ENCODE measurements at places on chromosomes 3 and 15.

- no peak for DNase-seq
Measured at GRCh38 chr3:101230618-101231017, 89.8 kb downstream of the IMPG2 start.

GRCh38 chr15:74730619-74731316, 5.4 kb upstream of the CYP1A1 start:
- no peak for DNase-seq

DNA sequence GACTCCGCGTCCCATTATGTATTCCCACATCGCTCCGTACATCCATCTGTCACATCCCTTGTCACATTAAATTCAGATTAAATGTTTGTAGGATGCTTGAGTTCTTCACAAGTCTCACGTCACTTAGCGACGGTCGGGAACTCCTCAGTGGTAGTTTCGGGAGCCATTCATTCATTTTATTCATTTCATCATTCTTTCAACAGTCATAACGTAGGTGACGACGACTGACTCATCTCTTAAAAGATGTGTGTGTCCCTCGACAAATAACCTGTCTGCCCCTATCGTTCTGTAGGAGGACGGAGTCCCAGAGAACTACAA, 272 bp upstream of the SRPRB start:
- DNase-seq: no peak

GRCh38 chr3:127369356-127369935, 81.6 kb upstream of the PRR20G start:
- no peak for DNase-seq

GRCh38 chr3:18217507-18218174, 207.5 kb downstream of the SATB1 start:
- DNase-seq: no peak

DNA sequence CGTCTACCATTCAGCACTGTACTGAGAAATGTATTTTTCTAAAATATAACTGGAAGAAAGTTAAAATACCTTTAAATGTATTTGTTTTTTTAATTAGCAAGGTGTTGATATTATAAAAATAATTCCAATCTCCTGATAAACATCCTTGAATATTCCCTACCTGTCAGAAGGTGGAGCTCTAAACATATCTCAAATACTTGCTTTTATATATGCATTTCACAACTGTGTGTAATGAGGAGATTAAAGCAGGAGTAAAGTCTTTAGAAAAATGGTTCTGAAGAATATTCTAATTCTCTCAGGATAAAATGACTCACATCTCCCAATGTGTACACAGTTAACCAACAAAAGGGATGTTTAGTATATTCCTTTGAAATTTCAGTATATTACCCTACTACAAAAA, 422.7 kb downstream of the PLCL2 start:
- no peak for DNase-seq

GRCh38 chr15:70504299-70504951, 258.9 kb downstream of the UACA start:
- DNase-seq: no peak

GRCh38 chr3:131705558-131706051, 202.8 kb upstream of the MRPL3 start:
- DNase-seq: no peak

All from stimulated activated CD4-positive, alpha-beta T cell treated with anti-CD3 and anti-CD28 coated beads, Interleukin-1b, Interleukin-23, amount 100 ng/mL, for 24 hours (primary cell).